ENCODE measurements at places on chromosomes 5 and 9.

- no peak for DNase-seq
These were observed 1.3 kb upstream of the SLC2A8 start for GRCh38 chr9:127395497-127396252.

DNA sequence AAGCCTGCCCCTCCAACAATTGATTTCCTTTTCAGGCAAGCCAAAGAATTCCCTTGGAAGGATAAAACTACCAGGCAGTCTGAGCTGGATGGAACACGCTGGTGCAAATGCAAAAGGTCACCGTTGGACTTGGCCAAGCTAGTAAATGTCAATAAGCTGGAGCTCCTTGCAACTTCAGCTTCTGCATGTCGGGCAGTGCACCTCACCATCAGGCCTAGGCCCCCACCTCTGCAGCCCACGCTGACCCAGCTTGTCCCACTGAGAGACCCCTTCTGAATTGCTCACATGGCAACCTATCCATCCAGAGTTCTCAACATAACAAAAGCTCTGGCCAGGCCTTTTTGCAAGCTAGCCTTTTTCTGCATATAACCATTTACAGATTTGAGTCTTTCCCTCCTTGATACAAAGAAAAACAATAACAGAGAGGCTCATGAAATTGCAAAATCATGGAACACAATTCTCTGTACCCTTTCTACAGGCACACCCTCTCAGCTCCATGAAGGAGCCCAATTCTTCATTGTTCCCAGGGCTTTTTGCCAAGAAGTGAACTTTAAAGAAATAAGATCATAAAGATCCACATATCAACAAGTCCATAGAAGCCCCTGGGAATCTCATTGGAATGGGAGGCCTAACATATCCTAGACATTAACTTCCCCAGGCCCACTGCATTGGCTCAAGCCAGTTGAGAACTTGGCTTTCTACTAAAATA lies 123.9 kb upstream of the SLIT3 start:
- no peak for DNase-seq

DNA sequence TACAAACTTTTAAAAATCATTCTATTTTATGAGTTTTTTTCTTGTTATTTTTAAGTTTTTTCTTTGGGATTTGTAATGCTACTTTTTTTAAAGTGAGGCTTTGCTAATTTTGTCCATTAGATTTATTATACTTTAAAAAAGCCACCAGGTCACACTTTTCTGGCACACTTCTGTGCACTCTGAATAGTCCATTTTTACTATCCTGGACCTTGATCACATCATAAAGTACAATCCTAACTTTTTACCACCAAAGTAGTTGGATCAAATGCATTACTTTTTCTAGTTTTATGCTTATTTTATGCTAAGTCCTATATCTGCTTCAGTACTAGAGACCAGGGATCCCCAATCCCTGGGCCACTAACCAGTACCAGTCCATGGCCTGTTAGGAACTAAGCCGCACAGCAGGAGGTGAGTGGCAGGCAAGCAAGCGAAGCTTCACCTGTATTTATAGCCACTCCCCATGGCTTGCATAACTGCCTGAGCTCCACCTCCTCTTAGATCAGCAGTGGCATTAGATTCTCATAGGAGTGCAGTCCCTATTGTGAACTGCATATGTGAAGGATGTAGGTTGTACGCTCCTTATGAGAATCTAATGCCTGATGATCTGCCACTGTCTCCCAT lies 16.0 kb downstream of the FRRS1L start:
- no peak for DNase-seq

DNA sequence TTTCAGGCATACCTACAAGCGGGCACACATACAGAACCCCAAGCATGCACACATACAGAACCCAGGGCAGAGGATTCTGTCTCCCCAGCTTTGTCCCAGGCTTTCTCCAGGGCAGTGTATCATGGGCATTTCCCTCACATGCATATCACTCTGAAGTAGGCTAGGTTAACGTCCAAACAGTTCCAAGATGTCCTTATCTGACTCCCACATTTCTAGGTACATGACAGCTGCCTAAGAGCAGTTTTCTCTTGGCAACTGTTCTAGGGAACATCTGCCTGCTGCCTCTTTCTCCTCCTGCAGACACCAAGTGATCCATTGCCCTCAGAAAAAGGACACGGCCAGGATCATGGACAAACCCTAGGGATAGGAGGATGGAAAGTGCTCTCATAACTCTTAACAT lies 84.9 kb upstream of the NR3C1 start:
- DNase-seq: no peak

DNA sequence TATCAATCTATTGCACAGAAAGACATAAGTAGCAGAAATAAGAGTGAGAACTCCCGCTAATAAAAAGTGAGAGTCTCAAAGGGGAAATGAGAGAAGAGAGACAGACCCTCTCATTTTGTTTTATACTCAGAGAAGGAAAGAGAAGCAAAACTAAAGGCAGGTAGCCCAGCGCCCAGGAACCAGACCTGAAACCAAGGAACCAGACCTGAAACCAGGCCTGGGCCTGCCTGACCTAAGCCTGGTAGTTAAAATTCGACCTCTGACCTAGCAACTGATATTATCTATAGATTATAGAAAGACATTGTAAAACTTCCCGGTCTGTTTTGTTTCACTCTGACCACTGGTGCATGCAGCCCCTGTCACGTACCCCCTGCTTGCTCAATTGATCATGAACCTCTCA lies 134.5 kb upstream of the SEMA6A start:
- no peak for DNase-seq

DNA sequence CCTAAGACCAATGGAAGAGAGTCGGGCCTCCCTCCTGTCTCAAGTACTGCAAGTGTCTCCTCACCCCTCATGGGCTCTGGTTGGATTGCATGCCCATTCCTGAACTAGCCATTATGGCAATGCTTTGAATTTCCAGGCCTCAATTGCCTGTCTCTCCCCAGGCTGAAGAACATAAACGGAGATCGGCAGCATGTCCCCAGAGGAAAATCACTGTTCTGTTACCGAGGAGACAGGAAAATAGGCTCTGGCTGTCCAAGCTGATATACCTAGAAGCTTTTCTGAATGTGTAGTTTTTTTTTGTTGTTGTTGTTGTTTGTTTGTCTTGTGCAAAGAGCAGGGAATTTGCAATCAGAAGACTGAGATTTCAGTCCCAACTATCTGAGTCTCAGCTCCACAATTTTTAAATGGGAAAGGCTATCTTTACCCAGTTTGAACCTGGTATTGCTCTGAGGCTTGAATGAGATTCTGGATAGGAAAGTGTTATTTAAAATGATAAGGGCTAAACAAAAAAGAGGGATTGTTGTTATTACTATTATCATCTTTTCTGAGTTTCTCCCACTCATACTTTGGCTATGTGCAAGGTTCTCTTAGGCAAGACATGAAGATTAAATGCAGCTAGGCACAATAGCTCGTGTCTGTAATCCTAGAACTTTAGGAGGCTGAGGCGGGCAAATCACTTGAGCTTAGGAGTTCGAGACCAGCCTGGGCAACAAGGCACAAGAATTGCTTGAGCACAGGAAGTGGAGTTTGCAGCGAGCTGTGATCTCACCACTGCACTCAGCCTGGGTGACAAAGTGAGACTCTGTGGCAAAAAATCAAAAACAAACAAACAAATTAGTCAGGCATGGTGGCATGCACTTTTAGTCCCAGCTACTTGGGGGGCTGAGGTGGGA lies 77.2 kb upstream of the KLF9 start:
- no peak for DNase-seq

DNA sequence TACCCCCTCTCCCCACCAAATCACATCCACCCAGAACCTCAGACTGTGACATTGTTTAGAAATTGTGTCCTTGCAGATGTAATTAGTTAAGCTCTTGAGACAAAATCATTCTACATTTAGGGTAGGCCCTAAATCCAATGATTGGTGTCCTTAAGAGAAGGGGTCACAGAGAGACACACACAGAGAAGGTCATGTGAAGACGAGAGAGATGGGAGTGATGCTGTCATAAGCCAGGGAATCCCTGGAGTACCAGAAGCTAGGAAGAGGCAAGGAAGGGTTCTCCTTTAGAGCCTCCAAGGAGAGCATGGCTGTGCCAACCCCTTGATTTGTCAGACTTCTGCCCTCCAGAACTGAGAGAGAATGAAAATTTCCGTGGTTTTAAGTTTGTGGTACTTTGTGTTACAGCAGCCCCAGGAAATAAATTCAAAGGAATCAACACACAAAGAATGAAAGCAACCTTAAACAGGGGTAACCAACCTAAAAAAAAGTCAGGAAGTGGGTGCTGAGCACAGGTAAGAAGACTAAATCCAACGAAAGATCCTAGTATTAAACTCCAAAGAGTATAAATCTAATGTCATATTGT lies 33.6 kb downstream of the TIMD4 start:
- no peak for DNase-seq

- DNase-seq: no peak
These were observed 6.1 kb downstream of the RORB start for GRCh38 chr9:74503219-74503618.

- DNase-seq: no peak
These were observed 22.6 kb upstream of the CTNNAL1 start for GRCh38 chr9:109035684-109036423.

GRCh38 chr5:149728303-149728702 lies 1.8 kb upstream of the PPARGC1B start:
- no peak for DNase-seq

DNA sequence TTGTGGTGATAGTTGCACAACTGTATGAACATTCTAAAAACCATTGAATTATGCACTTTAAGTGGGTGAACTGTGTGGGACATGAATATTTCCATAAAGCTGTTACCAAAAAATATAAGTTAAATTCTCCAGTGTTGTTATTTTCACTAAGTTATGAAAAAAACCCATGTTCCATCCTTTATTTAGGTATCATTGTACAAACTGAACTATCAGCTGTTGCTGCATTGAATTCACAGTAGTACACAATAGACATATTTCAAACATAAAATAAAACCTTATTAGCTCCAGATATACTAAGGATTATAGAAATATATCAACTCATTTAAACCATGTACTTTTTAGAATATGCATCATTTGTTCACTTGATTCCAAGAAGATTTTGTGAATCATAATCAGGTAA lies 192.1 kb downstream of the COMMD10 start:
- DNase-seq: no peak

- no peak for DNase-seq
These were observed 18.3 kb upstream of the TERT start for GRCh38 chr5:1312993-1313833.

GRCh38 chr9:129506892-129507291 lies 114.0 kb downstream of the C9orf50 start:
- DNase-seq: no peak

GRCh38 chr5:1701216-1701864 lies 98.3 kb downstream of the MRPL36 start:
- DNase-seq: no peak

DNA sequence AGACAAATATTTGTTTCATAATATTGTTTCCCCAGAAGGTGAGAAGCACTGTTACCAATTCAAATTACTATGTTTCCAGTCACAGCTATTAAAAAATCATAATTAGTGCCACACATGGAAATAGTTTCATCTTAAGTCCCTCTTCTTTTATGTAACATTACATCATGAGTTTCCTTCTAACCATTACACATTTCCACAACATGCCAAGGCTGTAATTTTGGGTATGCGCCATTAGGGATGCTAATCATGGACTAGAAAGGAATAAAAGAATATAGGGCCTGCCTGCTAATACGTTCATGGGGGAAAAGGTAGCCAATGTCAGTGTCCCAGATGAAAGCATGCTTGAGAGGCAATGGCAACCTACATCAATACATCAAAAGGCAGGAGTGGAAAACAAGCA lies 142.5 kb upstream of the LPAR1 start:
- DNase-seq: no peak

DNA sequence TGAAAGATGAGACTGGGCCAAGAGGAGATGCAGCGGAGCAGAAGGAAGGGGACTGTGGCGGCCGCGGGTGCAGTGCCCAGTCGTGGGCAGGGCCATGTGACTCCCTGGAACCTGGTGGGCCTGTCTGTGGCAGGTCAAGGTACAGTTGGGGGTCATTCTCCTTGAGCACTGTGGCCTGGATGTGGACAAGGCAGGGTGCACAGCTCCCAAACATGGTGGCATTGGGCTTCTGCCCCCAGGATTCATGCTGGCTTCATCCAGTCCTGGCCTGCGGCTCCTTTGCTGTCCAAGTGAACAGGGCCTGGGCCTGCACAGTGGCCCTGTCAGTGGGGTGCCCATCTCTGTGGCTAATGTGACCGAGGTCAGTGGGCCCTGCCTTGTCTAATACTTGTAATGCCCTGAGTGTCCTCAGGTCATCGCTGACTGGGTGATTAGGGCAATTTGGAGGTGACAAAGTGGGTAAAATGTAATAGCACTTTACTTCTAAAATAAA lies 39.9 kb downstream of the CEP72 start:
- DNase-seq: no peak

DNA sequence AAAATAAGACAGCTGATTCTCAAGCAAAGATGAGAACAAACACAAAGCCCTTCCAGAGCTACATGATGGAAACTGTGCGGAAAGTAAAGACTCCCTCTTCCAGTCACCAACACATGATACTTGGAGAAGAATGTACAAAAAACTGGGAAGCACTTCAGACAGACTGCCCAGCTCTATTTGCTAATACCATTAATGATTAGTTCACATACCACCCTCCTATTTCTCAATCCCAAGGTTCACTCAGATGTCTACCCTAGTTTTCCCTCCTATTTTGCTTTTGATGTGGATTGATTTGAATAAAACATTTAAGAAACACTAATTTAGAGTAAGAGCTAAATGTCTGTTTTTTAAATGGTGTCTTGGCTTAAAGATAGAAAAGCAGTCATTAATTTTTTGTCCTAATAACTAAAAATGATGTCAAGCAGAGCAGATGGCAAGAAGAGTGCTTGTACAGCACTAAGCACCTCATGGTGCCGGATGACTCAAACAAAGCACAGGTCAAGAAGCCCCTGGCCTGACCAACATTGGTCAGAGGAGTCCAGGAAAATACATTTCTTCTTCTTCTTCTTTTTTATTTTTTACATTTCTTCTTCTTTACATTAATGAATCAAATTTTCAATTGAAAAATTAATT lies 639.4 kb downstream of the PDE4D start:
- no peak for DNase-seq

DNA sequence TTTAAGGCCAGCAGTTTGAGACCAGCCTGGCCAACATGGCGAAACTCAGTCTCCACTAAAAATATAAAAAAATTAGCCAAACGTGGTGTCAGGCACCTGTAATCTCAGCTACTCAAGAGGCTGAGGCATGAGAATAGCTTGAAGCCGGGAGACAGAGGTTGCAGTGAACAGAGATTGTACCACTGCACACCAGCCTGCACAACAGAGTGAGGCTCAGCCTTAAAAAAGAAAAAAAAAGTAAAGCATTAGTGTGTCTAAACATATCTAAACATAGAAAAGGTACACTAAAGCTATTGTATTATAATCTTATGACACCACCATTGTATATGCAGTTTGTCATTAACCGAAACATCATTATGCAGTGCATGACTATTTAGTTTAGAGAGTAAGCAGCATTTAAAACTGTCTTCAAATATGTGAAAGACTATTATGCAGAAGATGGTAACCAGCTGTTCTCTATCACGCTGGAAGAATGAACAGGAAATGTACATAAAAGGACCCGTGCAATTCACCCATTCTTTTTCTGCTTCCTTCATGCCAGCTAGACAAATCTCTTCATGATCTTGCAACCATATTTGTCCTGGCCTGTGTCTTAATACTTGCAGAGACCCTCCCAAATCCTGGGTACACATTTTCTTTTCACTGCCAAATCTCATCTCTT lies 58.6 kb downstream of the ITGA1 start:
- DNase-seq: no peak

GRCh38 chr9:91279296-91280204 lies 82.2 kb downstream of the AUH start:
- DNase-seq: no peak

GRCh38 chr5:108379722-108380530 lies 2.0 kb downstream of the FBXL17 start:
- DNase-seq: no peak

- no peak for DNase-seq
These were observed 63.8 kb downstream of the MACROH2A1 start for GRCh38 chr5:135335031-135335828.

Measured in stimulated activated CD4-positive, alpha-beta T cell treated with anti-CD3 and anti-CD28 coated beads, Interleukin-12 subunit alpha, Interleukin-12 subunit beta, amount 100 ng/mL, for 24 hours (primary cell).